ENCODE measurements at places on chromosomes 7 and 10.

DNA sequence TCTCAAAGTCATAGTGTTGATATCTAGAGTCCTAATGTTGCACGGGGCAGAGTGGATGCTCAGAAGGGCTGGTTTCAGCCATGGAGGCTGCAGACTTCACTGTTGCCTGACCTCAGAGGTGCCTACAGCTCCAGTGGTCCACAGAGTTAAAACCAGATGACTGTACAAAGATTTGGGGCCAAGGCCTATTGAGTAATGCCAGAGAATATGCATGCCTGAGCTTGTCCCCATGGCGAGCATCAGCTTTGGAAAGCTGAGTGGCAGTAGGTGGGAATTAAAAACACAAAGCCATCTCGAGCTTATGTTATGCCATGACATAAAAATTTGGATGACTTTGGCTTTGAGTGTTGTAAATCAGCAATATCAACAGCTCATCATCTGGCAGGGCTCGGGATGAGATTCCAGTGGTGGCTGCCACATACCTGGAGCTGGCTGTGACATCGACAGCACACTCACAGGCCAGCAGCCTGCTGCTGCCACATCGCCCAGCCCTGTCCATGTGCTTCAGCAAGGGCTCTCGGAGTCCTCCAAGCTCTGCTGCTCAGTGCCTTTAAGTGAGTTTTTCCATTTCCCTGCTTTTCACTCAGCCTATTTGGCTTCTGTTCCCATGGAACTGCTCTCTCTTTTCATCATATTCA, 379.6 kb downstream of the TNS3 start:
- DNase-seq: no peak

DNA sequence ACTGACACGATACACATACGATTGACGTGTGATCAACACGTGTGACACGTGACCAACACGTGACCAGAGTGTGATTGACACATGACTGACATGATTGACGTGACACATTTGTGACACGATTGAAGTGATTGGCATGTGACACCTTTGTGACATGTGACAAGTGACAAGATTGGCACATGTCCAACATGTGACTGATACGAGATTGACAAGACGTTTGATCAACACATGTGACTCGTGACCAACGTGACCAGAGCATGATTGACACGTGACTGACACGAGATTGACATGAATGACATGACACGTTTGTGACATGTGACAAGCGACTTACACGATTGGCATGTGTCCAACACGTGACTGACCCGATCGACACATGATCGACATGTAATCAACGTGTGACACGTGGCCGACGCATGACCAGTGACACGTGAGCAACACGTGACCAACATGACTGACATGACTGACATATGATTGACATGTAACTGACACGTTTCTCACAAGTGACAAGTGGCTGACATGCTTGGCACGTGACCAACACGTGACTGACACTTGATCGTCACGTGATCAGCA, 22.0 kb downstream of the CRPPA start:
- peak; percentile 71 for DNase-seq

DNA sequence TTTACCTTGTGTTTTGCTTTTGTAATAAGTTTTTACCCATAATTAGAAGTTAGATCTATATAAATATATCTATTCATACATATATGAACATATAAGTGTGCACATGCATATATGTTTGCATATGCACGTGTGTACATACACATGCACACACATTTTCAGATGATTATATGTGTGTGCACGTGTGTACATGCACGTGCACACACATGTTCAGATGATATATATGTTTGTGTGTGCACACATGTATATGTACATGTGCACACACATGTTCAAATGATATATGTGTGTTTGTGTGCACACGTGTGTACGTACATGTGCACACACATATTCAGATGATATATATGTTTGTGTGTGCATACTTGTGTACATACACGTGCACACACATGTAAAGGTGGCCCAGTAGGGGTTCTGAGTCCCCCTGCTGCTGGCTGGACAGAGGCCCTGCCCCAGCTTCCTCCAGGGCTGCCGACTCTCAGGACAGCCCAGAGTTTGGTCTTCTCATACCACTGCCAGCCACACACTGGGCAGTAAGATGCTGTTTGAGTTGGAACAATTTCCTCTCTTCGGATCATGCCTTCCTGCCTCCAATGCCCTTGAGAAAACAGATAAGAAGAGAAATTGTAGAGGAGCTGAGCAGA, 252.3 kb upstream of the PPP2R2D start:
- DNase-seq: no peak

DNA sequence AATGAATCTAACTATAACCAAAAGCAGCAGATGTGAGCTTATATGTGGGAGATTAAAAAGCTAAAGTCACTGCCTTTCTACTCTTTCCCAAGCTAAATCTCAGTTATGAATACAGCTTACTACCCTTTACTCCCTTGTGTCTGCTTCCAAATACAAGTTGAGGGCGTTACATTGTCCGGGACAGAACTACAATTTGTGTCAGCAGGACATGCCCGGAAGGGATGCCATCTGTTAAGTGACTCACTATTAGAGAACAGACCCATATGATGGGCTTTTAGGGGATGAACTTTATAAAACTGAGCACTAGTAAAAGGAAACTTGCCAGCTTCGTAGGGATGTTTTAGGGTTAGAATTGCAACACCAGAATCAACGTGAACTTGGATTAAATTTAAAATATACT, 299.7 kb upstream of the CSTF2T start:
- no peak for DNase-seq

DNA sequence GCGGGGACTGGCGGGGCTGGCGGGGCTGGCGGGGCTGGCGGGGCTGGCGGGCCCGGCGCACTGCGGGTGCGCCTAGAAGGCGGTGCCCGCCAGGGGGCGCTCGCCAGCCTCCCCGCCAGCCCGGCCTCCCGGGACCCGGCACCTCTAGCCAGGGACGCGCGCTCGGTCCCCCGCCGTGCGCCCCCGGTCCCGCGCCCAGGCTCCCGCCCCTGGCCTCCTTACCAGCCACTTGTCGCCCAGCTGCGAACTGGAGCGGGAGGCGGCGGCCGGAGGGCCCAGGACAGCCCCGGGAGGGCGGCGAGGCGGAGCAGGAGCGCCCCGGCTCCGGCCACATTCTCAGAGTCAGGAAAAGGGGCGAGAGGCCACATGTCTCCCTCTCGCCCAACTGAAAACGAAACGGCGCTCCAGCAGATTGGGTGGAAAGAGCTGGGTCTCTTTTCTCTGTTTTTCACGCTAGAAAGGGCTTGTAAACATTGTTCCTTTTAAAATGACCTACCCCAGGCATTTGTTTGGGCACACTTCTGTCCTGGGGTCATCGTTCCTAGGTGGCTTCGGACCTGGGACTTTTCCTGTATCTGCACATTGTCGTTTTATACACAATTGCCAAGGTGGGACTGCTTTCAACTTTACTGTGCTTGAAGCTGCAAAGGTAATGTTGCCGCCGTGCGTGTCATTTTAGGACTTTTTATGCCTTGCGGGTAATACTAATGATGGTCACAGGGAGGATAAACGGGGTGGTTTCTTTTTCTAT, 378 bp upstream of the PRKCQ start:
- DNase-seq: peak; percentile 88

GRCh38 chr10:35388197-35388596, 51.9 kb downstream of the CCNY start:
- no peak for DNase-seq

DNA sequence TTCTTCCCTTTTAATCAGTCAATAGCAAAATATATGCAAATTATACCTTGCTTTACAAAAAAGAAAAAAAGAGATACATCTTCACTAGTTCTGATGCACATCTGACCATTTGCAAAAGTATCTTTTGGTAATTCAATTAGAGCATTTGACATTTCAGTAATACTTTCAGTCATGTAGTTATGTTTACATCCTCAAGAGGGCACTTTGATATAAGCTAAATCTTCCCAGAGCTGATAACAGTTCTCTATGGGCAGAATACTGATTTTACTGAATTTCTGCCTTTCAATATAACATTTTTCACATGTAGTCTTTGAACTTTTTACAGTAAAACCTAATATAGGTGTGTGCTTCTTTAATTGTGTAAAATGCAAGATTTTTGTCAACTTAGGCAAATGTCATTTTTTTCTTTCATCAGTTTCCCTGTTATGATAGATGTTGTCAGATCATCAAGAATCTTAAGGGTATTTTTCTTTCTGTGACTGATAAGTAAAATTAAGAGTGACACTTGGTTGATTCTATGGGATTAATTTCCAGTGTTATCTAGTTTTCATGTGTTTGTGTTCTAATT, 703.5 kb upstream of the SEMA3D start:
- DNase-seq: peak; percentile 50

GRCh38 chr10:100114976-100115770, 33.5 kb upstream of the CPN1 start:
- DNase-seq: peak; percentile 70

DNA sequence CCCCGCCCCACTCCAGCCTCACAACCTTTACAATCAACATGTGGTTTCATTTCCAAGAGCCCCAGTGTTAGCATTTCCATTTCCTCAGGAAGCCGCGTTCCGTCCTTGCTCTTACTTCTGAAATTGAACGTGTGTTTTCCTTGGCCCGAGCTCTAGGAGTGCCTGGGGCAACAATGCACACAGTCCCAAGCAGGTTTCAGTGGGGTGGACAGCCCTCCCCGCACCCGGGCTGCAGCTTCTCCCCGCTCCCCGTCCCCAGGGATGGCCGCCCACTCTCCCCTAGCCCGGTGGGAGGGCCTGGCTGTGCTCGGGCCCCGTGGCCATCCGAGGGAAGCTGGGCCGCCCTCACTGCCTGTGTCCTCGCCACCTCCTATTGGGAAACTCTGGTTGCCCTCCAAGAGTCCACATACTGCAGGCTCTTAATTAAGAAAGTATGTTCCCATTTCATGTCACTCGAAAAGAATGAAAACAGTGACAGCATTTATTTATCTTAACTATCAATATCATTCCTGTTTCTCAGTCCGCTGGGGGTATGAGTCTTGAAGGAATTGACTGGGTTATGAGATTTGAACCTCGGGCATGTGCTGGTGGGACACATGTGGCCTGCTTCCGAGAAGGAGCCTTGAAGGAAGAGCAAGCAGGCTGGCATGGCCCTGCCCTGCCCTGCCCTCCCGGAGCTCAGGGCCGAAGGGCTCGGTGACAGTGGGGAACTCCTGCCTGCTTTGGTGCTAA, 163.8 kb downstream of the GRK5 start:
- DNase-seq: peak; percentile 74

GRCh38 chr7:133770863-133771492, 356.2 kb upstream of the LRGUK start:
- peak; percentile 59 for DNase-seq

GRCh38 chr7:20320322-20320721, 10.4 kb upstream of the ITGB8 start:
- no peak for DNase-seq

DNA sequence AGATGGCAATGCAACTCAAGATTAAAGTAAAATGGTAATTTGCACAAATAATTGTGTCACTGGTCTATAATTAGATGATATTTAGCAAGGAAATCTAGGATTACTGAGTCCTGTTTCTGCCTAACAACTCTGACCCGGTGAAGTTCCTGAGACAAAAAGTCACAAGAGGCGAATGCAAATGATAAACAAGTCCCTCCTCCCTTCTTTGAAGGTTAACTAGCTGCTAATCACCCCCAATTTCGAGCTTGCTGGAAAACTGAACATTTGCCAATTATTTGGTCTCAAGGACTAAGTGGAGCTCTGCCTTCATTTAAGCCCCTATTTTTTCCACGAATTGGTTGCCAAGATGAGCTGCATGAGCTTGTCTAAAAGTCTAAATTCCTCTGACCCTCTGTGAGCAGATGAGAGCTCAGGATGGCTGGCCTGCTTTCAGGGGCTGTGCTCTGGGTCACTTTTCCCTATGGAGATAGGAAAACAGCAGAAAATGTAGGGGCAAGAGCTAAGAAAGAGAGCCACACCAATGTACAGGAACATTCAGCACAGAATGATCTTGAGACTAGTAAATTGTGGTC, 127.3 kb downstream of the MBL2 start:
- peak; percentile 17 for DNase-seq

DNA sequence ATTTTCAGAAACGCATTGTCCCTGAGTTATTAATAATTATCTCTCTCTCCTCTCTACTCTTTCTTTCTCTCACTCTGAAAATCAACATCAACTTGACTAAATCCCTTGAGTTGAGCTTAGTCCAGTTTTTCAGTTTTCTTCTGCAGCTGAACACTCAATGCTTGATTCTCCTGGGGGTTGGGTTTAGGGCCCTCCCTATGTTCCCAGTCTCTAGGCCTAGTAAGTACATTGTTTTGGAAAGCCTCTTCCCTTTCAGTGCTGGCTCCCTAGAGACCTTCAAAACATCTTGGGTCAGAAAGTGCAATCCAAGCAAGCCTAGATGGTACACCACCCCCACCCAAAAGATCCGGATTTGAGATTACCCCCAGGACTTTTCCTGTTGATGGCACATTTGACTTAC, 488.5 kb downstream of the LRMDA start:
- DNase-seq: no peak

- peak; percentile 39 for DNase-seq
Measured at GRCh38 chr10:71234004-71234894, 21.9 kb downstream of the UNC5B start.

DNA sequence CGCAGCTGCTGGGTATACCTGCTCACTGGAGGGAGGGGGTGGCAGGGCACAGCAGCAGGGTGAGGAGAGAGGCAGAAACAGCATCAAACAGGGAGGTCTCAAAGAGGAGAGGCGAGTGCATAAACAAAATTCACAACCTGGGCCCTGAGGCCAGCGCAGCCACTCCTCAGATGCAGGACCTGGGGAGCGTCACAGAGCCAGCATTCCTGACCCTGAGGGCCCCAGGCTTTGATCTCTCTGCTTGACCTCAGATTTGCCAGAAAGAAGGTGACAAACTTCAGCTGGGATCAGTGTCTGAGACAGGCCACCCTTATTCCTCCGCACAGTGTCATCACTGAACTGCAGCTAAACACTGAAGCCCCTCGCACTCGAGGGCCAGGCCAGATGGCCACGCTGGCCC, 25.6 kb downstream of the NOD1 start:
- no peak for DNase-seq

DNA sequence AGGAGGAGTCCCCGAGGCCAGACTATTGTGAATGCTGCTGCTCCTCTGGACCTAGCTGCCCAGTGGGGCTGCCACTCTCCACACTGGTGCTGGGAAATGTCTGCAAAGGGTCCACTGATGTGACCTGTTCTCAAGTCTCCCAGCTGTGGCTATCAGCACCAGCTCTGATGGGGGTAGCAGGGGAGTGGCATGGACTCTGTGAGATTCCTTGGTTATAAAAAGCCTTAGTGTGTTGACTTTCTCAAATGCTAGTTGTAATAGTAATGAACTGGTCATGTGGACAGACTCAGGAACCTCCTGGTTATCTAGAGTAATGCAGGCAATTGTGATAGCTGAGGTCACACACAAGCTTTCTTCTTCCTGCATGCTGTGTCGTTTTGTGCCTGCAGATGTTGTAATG, 34.1 kb upstream of the ARMC3 start:
- no peak for DNase-seq

DNA sequence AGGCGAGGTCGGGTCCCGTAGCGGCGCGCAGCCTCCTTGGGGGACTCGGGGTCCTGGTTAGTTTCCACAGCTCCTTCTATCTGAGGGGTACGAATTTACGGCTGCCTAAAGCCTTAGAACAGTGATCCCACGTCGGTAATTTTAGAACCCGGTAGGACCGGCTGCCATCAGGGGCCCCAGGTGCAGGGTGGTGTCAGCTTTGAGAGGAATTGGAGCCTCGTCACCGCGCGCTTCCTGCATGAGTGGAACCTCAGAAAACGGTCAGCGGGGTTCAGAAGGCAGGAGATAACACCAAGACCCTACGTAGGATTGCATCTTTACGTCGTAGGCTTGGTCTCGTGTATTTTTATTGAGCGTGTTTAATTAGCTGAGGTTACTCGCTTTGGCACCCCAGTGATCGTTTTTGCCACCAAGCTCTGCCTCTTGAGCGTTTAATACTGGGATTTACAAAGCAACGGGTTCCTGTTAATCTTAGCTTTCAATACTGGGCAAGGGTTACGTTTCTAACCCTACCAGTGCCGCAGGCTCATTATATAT, 443 bp downstream of the RNF32 start:
- DNase-seq: no peak

Data from eye (tissue), 1 donor.